ENCODE measurements at places on chromosomes 1 and 21. TPM values are rescaled to one million over a fixed set of nuclear protein-coding genes. Genes with fewer than 3 reads are reported as not detected.

- no peak for DNase-seq
Measured at GRCh38 chr1:224180783-224181452, 2.1 kb upstream of the DEGS1 start.

- no peak for DNase-seq
Measured at GRCh38 chr1:28913786-28914227, 562 bp upstream of the EPB41 start.

GRCh38 chr1:79852004-79852403 lies 845.5 kb upstream of the ADGRL4 start:
- no peak for DNase-seq

- DNase-seq, result peak; percentile 88
Measured at GRCh38 chr1:7552402-7552801, 218.7 kb upstream of the VAMP3 start.

Gene CD53
- 0.59 TPM for polyA plus RNA-seq

Gene GSTM1
- 33.1 TPM for polyA plus RNA-seq

DNA sequence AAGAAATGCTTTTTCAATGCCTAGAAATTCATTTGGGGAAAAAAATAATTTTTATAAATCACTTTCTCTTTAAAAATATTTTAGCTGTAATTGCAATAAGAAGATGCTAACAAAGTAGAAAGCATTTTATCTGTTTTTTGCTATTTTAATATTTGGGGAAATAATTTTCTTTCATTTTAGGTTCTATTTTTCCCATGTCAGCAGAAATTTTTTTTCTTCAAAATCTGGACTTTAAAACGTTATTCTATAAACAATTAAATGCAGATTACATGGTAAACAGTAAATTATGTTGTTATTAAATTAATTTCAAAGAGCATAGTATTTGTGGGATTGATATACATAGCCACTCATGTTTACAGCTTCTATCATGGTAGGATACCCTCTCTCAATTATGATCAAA lies 27.7 kb upstream of the RRP15 start:
- DNase-seq, result no peak

Gene FPGT
- polyA plus RNA-seq, result 11.0 TPM

Gene HDAC1
- 110 TPM for polyA plus RNA-seq

- no peak for DNase-seq
Measured at GRCh38 chr1:2200308-2200943, 5.9 kb upstream of the FAAP20 start.

Gene ARMH1
- polyA plus RNA-seq, result 9.0 TPM

Gene ABCA4
- polyA plus RNA-seq, result not detected

Gene CAMK1G
- 8.7 TPM for polyA plus RNA-seq

- DNase-seq, result no peak
Measured at GRCh38 chr21:42319376-42319775, 4.2 kb upstream of the TFF3 start.

GRCh38 chr1:55049914-55050278 lies 10.5 kb downstream of the PCSK9 start:
- DNase-seq, result no peak

DNA sequence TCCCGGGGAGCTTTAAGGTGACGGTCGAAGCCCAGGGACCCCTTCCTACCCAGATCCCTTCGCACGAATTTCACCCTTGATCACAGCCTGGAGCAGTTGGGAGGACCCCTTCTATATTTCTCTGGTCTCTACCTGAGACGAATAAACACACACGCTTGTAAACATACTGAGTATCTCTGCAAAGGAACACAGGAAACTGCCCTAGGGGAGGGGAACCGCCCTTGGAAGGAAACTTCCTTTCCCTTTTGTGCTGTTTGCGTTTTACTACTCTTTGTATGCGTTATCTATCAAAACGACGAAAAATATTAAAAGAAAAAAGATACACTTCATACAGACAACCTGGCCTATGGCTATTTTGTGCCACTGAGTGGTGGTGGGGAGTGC lies 750 bp downstream of the NECAP2 start:
- no peak for DNase-seq

GRCh38 chr1:188237573-188238348 lies 1409.0 kb downstream of the PLA2G4A start:
- DNase-seq, result no peak

DNA sequence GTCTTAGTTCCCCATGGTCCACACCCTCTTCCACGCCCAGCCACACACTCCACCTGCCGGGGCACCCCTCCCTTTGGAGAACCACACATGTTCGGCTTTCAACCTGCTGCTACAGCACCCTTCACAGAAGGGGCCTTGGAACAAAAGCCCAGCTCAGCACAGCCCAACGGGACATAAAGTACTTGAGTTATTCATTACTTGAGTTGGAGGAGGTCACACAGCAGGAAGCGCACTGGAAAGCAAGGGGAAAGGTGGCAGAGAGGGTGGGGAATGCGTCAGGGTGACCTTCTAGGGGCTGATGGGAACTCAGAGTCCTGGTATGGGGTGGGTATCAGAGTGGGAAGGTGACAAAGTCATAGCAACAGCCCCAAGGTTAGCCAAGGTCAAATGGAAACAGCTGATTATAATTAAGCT lies 3.0 kb upstream of the ATP1B1 start:
- DNase-seq, result no peak

DNA sequence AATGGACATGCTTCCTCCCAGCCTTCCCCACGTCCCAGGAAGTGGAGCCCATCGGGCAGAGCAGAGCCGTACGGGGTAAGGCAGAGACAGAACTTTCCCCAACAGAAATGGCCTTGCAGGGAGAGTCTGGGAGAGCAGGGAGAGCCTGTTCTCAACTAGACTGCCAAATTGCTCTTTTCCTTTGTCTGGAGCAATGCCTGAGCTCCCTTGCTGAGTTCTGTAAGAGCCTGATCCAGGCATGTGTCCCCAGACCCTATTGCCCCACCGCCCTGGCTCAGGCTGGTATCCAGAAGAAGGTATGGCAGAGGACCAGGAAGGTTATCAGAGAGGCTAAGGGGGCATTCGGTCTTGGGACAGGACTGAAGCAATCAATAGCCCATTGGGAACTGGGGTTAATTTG lies 79.9 kb downstream of the TMEM53 start:
- no peak for DNase-seq

- DNase-seq, result no peak
Measured at GRCh38 chr21:42276526-42277154, 38.6 kb downstream of the TFF3 start.

- DNase-seq, result no peak
Measured at GRCh38 chr1:116389013-116389412, 16.0 kb downstream of the ATP1A1 start.

Gene DENND2D
- polyA plus RNA-seq, result 0.37 TPM

Gene IRF2BP2
- 24.3 TPM for polyA plus RNA-seq

DNA sequence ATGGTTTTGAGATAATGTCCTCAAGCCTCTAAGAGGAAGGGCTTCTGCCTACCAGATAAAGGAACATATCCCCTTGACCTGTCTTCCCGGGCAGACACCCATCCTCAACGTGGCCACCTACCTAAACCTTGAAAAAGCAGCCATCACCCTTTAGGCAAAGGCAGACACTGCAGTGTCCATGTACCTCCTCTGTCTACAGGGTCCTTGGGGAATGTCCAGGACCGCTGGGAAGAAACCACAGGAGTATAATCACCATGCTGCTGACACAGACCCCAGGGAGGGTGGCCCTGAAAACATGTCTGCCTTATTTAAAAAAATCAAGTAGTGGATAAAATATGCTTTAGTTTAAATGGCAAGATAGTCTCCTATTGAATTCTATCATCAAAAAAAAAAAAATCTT lies 16.6 kb downstream of the BCAR3 start:
- DNase-seq, result no peak

Gene COL6A1
- polyA plus RNA-seq, result 279 TPM

- DNase-seq, result no peak
Measured at GRCh38 chr1:10709165-10709564, 87.3 kb downstream of the CASZ1 start.

DNA sequence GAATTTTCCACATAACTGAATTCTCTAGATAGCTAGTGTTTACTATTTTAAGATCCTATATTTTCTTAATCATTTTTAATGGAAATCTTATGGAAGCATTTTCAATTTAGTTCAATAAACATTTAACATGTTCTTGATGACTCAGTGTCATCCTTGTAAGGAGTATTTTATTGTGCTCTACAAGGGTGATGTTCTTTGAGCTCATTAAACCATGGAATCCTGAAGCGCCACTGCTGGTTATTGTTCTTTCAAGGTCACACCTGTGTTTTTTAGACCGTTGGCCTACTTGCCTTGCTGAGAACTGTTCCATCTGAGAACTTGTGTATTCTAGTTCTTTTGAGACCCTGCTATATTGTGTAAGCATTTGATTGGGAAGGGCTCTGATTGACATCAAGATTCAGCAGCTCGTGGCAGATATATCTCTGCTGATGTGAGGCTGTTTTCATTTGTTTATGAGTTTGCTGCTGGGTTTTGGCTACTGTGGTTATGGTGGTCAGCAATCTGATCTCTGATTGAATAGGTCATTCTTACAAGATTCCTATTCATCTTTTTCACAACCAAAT lies 132.0 kb downstream of the GIPC2 start:
- no peak for DNase-seq

DNA sequence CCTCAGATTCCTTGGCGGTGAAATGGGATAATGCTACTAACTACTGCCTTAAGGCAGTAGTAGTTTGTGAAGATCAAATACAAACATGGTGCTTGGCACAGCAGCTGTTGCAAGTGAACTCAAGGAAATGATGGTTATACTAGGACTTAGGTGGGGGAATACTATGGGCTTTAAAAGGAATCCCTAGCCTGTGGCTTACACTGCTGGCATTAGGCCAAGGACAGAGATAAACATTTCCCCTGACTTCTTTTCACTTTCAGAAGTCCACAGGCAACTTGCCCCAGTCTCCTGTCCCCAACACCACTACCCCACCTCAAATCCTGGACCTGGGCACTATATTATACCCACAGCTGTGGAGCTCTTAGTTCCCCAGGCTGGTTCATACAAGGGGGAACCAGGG lies 13.1 kb upstream of the VAMP4 start:
- DNase-seq, result no peak

Gene TARBP1
- polyA plus RNA-seq, result 44.2 TPM

Gene FCRL2
- polyA plus RNA-seq, result not detected

Gene LCE1C
- polyA plus RNA-seq, result not detected

- no peak for DNase-seq
Measured at GRCh38 chr1:243883551-243883950, 33.5 kb upstream of the AKT3 start.

DNA sequence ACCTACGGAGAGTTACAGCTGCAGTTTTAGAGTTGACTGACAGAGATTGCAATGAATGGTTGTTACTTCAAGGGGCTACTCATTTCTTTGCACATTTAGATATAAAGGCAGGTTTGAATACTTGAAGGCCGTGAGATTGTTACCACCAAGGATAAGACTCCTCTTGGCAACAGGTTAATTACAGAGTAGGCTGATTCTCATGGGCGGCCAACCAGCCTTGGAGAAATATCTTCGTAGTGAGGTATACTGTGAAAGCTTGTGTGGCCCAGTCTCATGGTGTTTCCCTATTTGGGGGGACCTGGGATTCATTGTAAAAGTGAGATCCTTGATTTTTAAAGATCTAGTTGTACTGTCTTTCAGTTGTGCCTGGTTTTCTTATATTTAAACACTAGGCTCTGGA lies 103.2 kb upstream of the OLFM3 start:
- DNase-seq, result no peak

GRCh38 chr1:27662707-27663393 lies 9.1 kb downstream of the IFI6 start:
- DNase-seq, result peak; percentile 84

DNA sequence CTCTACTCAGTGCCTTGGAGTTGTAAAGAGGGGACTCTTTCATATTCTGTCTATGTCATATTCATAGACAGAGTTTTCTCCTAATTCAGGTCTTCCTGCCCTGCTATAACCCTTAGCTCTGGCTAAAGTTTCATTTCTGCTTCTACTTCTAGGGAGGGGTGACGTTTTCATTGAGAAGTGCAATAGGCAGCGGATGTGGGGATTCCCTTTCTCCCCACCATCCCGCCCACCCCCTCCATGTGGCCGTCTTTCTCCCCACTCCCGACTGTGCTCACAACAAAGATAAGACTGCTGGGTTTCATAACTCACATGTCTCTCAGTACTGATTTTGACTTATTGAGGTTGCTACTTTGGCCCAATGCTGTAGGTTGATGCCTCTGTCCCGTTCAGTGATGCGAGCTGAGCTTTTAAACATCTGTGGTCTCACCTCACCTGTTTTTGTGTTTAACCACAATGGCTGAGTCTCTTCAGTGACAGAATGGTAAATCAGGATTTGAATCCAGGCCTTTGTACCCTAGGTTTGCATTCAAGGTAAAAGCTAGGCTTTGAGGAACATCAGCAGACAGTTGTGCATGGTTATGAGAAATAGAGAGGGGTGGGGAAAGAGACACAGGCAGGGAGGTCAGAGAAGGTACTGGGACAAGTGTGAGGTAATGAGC lies 7.8 kb upstream of the KIF14 start:
- DNase-seq, result no peak

- no peak for DNase-seq
Measured at GRCh38 chr1:180540697-180541594, 17.8 kb upstream of the OVAAL start.

DNA sequence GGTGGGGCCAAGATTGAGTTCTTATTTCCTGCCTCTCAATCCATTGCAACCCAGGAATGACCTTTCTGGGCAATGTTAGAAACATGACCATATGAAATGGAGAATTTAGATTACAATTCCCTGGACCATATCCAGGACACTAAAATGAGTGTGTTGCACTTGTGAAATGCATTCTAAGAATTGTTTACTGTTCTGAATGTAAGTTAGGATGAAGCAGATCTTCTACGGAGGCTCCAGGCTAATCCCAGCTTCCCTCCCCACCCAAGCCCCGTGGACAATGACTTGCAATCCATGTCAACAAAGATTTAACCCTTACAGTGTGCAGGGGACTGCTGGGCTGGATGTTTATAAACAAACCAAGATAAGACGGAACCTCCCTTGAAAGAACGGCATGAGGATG lies 31.7 kb upstream of the HAO2 start:
- peak; percentile 44 for DNase-seq

DNA sequence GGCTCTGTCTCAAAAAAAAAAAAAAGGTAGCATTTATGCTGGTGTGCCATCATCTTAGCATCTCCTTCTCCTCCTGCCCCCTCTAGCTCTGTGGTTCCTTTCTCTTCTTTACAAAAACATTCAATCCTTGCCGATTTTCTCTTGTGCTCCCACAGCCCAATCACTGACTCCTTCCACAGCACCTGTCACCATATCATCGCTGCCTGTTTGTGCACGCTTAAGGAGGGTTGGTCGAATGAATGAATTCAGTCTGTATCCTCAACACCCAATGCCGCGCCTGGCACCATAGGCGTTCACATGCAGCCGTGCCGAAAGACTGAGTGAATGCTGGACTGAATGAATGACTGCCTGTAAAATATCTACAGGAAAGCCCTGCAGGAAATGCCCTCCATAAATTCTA lies 7.9 kb downstream of the RNU5D-1 start:
- DNase-seq, result no peak

Gene S1PR1
- polyA plus RNA-seq, result 58.1 TPM

DNA sequence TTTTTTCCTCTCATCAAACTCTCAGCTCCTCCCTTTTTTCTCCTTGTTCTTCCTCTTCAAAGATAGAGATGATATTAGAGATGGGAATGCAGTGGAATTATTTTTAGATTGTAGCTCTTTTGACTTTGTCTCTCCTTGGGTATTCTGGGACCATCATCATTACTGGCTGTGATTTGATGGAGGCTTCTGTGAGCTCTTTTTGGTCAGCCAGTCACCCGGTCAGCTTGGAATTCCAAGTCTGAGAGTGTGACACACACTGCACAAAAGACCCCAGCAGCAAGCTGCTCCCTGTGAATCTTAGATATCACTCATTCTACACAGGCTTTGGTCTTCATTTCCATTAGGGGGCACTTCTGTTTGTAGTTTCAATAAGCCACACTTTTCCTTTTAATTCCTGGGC lies 51.6 kb upstream of the NEK7 start:
- DNase-seq, result peak; percentile 10

Measured in cardiac muscle cell (in vitro differentiated cells and primary cell).